Fibroblast of mammary gland (primary cell): ENCODE measurements at places on chromosomes 2 and 18.

DNA sequence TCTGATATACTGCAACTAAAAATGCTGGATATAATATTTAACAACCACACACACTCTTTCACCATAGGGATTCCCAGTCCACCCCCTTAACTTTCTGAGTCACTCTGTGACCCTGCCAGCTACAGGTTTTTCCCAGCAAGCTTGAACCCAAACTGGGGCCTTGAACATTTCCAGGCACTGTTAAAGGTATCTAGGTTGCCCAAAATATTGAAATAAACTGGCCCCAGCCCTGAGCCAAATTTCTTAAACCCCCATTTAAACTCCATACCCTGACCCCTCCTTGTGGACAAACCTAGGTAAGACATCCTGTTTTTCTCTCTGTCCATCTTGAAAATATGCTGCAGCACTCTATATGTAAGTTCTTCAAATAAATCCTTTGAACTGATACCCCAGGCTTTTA, 19.7 kb upstream of the DCTN1 start:
- DNase-seq: peak; percentile 51

DNA sequence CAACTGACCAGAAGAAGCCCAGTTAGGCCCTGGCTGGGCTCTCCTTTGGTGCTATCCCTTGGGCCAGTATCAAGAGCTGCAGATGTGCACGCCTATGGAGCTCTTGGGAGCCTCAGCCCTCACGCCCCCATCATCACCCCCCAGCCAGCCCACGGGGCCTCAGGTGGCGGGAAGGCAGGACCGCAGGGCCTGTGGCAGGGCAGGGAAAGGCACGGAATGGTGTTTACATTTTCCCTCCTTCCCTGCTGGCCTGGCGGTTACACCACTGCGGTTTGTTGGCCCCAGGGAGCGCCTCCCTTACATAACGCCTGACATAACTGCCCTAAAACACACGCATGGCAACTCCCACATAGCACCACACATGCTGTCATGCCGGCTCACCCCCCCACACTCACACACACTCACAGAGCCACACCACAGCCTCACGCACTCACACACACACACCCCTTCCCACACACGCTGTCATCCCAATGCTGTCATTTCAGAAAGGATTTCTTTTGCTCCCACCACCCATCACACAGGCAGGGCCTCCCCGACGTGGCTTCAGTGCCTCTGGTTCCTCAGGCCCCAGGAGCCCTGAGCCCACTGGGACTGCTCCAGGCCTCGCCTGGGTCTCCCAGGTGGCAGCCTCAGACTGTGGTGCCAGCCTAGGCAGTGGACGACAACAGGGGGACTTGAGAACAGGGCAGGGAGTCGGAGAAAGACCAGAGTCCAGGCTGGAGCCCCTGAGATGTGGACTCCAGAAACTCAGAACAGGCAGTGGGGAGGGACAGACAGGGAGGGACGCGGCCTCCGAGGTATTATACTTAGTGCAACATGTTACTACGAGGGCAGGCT, 15.7 kb downstream of the ZFP36L2 start:
- DNase-seq: peak; percentile 82

- no peak for DNase-seq
Observed at GRCh38 chr2:15819562-15820256, 120.6 kb upstream of the MYCN start.

GRCh38 chr2:215369181-215369760, 57.4 kb downstream of the ATIC start:
- peak; percentile 62 for DNase-seq

GRCh38 chr2:86143307-86143706, 37.3 kb downstream of the PTCD3 start:
- DNase-seq: no peak

- DNase-seq: no peak
Observed at GRCh38 chr18:59271606-59272220, 1.5 kb downstream of the RAX start.

- no peak for DNase-seq
Observed at GRCh38 chr2:167048829-167049228, 160.5 kb downstream of the XIRP2 start.

GRCh38 chr18:478681-479080, 21.8 kb downstream of the COLEC12 start:
- DNase-seq: peak; percentile 92

- no peak for DNase-seq
Observed at GRCh38 chr2:112706170-112706664, 14.6 kb upstream of the NT5DC4 start.

DNA sequence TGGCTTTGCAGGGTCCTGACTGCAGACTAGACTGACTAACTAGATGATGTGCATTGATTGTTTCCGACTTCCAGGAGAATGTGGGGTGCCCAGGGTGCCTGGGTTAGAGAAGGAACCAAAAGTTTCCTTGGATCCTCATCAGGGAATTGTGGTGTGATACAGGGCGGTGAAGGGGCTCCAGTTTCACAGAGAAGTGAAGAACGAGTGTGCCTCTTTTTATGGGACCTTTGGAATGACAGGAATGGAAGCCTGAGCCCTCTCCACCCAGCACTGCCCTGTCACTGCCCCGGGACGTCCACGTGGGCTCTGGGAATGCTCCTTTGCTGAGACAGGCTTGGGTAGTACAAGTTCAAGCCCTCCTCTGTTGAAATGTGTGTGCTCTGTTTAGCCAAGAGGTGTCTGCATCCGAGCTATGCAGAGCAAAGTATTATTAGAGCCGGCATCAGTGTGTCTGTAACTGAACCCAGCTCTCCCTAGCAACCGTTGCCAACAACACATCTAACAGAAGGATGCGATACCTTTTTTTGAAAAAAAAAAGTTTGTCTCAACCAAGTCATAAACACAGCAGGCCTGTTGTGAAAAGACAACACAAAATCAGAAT, 183.6 kb downstream of the SMAD7 start:
- no peak for DNase-seq

- no peak for DNase-seq
Observed at GRCh38 chr2:227293531-227293930, 31.5 kb upstream of the MFF start.

GRCh38 chr2:17689010-17689409, 64.6 kb downstream of the SMC6 start:
- no peak for DNase-seq
